Chondrocyte (in vitro differentiated cells): ENCODE measurements at places on chromosomes 12 and 14. TPM values are rescaled to one million over a fixed set of nuclear protein-coding genes. Genes with fewer than 3 reads are reported as not detected.

DNA sequence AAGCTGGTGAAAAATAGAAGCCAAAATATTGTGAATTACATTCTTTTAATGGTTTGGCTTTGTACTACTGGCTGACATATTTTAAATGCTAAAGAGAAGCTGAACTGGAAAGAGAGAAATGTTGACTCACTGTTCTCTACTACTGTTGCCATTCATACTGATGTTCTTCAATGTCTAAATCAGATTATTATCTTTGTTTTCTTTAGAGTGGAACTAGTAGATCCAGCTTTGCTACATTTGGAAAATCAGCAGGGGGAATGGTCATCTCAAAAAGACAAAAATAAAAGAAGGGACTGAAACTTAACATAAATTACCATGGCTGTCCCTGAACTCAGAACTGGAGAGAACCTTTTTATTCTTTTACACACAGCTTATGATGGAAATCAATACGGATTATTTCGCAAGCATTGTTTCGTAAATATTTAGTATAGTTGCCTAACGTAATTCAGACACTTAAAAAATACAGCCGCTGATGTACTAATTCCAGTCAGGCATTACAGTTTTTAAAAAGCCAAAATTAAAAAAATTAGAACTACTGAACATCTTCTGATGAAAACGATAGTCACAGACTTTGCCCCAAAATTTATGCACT lies 76.3 kb upstream of the OTX2 start:
- no peak for DNase-seq

Gene HOTAIR
- total RNA-seq: not detected in 3 replicates

Gene YEATS4
- total RNA-seq: 13.5 to 16.3 TPM (median 14.2 TPM) in 3 replicates

- no peak for DNase-seq
Measured at GRCh38 chr14:61668282-61668681, 27.0 kb upstream of the HIF1A start.

GRCh38 chr12:115374480-115375185 lies 690.7 kb upstream of the TBX3 start:
- no peak for DNase-seq

- DNase-seq: no peak
Measured at GRCh38 chr14:73913256-73913655, 26.6 kb downstream of the ZNF410 start.

Gene RTN1
- total RNA-seq: 0.32 to 0.44 TPM (median 0.34 TPM) in 3 replicates

Gene BEST3
- total RNA-seq: 0.15 to 0.20 TPM in 2 of 3 replicates, not detected in the other

- no peak for DNase-seq
Measured at GRCh38 chr12:55929306-55929791, 1.6 kb upstream of the DGKA start.

DNA sequence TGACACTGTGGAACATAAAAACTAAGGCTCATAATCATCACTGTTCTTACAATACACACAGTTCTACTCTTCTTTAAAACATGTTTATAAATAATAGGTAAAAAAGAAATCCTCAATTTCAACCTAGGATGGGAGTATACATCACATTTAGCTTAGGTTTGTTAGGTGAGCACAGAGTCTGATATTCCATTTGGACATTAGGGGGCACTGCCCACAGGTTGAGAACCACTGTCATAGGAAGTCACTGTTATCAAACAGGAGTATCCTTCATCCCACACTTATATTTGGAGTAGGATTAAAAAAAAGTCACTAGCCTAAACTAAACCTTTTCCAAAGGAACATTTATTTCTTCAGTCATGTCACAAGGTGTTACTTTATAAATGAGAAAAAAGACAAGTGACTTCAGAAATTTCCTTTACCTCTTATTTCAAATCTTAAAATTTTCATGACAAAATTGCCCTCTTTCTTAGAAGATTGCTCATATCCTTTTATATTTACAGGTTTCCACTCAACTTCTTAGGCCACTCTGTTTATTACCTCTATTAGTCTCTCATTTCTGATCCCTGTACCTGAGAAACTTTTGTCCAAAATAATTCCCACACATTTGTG lies 240.6 kb downstream of the CPNE8 start:
- DNase-seq: no peak

- DNase-seq: no peak
Measured at GRCh38 chr12:8127138-8127537, 3.7 kb downstream of the CLEC4A start.

Gene STXBP6
- total RNA-seq: 1.7 to 11.5 TPM (median 1.8 TPM) in 3 replicates

Gene CCT2
- 142 to 163 TPM (median 150 TPM) in 3 replicates for total RNA-seq

Gene FOXN4
- not detected in 3 replicates for total RNA-seq

DNA sequence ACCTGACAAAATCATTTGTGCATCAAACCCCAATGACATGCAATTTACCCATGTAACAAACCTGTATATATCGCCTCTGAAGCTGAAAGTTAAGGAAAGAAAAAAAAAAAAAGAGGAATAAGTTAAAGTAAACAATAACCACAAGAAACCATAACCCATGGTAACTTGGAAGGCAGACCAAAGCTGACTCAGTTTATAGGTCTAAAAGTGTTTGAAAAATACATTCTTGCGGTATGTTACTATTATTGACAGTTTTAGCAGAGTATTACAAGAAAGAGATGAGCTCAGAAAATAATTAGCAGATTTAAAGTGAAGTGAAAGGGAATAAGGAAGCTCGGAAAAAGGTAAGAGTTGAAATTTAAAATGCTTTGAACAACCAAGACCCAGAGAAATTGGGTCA lies 34.4 kb upstream of the MGAT4C start:
- no peak for DNase-seq

DNA sequence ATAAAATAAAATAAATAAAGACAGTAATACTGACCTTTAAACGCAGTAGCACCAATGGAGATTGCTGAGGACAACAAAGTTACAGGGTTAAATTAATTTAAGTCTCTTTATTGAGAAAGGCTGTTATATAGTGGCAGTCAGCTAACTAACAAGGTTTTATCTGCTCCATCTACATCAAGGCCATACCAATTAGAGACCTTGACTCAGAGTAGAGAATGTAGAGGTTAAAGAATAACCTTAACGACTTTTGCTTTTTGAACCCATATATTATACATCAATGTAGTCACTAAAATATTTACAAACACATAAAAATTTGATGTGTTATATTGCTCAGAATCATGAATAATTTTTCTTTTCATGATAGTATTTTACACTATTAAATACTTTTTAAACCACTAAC lies 21.6 kb downstream of the OSBPL8 start:
- no peak for DNase-seq

Gene BCL11B
- 0.10 to 0.23 TPM (median 0.17 TPM) in 3 replicates for total RNA-seq

- DNase-seq: no peak
Measured at GRCh38 chr14:50452296-50452695, 55.6 kb upstream of the CDKL1 start.
